ENCODE measurements at places on chromosomes 6 and 20.

DNA sequence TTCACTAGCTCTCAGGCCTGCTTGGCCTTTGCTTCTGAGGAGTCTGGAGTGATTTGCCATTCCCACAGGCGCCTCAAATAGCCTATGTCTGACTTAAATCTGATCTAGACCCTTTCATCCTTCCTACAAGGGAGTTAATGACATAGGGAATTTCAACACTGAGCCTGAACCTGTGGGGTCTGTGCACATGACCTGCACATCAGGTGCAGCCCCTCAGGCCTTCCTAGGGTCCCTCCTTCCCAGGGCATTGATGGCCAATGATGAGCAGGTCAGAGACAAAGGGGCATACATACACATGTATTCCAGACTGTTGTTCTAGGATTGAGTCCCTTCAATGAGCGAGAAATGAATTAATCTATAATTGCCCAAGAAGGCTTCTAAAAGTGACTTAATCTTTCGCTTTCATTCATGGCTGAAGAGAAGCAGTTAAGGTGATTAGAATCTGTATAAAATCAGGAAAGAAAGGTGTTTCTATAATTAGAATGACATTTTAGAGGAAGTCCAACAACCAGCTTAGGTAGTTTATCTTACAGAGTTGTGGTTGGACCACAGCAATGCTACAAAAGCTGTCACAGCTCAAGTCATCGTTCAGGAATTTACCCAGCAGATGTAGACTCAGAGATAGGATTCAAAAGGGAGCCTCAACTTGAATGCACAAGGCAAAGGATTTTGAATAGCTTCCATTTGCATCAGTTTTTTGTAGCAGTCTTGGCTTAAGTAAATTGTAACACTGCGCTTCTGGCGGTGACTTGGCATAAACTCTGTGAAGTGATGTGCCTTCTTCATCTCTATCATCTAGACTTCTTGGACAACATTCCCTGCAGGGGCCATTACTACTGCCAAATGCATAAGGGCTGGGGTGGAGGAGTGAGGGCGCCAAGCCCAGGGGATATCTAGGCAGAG is 27.0 kb upstream of the TBC1D7 start:
- peak; percentile 95 for DNase-seq

GRCh38 chr6:72916906-72917305 is 295.0 kb downstream of the KCNQ5 start:
- no peak for DNase-seq

- no peak for DNase-seq
These were observed 3.3 kb downstream of the ANKRD6 start for GRCh38 chr6:89436226-89436625.

GRCh38 chr6:128410584-128410983 is 109.8 kb downstream of the PTPRK start:
- DNase-seq = no peak

DNA sequence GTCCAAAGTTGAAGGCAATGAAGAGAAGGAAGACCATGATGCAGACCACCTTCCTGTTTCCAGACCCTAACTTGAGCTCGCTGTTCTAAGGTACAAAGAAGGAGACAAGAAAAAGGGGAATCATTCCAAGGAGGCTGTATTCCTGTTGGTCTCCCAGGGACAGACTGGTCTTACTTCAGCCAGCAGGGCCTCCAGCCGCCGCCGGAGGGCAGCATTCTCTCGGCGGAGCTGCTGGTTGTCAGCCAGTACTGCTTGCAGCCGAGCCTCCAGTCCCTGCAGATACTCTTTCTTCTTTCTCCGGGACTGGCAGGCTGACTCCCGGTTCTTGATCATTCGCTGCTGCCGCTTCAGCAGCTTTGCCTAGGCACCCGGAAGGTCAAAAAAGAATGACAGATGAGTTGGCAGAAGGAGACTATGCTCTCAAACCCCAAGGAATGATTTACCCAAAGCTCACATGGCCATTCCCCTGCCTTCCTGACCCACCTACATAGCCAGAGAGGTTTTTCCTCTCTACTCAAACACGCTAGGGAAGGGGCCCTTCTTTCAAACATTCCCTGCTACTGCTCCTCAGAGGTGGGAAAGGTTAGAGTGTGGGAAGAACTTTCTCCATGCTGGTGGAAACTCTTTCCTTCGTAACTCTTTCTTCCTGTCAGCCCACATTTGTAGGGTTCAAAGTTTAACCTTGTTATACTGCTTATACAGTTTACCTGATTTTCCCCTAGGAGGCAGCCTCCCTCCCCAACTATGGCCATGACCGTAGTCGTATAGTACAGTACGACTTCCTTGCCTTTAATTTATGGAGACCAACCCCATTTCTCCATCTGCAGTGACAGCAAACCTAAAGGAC is 9.0 kb downstream of the ATF6B start:
- peak; percentile 83 for DNase-seq

- no peak for DNase-seq
These were observed 33.0 kb downstream of the SPATA2 start for GRCh38 chr20:49882171-49882970.

GRCh38 chr20:31747640-31748039 is 8.6 kb downstream of the TPX2 start:
- DNase-seq = peak; percentile 26

DNA sequence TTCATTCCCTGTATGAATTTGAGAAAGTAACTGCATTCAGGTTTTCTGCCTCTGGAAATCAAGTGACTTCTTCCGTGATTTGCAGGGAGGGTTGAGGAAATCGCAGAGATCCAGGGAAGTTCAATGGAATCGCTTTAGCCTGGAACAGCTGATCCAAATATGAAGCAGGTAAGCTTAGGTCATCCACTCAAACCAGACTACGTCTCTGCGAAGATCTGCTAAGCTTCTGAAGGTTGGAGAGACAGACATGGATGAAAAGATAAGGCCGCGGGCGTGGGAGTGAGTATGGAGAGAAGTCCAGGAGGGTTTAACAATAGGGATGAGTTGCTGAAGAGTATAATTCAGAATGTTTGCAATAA is 34.2 kb upstream of the BTN3A2 start:
- DNase-seq = peak; percentile 15

DNA sequence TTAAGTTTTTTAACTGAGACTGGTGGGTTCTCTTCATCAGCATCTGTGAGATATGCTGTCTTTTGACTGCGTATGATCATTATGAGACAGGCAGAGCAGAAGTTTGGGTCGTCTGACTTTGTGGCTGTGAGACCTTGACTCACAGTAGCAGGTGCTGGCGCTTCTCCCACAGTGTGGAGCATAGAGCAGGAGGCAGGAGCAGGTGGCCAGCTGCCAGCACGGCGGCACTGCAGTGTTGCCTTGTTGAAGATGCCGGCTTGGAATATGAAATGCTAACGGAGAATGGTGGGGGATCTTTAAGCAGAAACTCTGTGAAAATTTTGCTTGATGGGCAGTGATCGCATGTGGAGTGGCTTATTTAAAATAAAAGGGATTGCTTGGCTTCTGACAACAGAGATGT is 105.0 kb downstream of the TIAM2 start:
- DNase-seq = no peak

GRCh38 chr6:137767911-137768690 is 99.0 kb upstream of the TNFAIP3 start:
- DNase-seq = peak; percentile 80

- peak; percentile 84 for DNase-seq
These were observed at the start of gene SLC16A10 for GRCh38 chr6:111087106-111087835. TSS of gene SLC16A10 (plus strand) at chr6:111087503. CDS start at chr6:111087753, 250 bp downstream.

DNA sequence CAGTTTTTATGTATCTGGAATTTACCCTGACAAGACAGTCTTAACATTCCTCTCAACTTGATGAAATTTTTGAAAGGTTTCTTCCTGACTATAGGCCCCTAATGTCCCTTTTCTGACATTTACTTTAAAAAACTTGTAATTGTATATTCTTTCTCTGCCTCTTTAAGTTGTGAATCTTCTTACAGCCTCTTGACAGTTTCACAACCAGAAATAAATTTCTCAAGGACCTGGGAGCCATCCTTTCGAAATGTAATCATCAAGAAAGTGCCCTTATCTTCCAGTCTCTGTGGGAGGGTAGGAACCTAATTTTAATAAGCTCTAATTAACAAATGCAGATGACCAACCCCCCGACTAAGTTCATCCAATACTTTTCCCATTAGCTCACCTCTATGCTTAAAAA is 403.6 kb upstream of the GJE1 start:
- DNase-seq = no peak

- no peak for DNase-seq
These were observed 245.3 kb downstream of the TBXT start for GRCh38 chr6:165922309-165922794.

DNA sequence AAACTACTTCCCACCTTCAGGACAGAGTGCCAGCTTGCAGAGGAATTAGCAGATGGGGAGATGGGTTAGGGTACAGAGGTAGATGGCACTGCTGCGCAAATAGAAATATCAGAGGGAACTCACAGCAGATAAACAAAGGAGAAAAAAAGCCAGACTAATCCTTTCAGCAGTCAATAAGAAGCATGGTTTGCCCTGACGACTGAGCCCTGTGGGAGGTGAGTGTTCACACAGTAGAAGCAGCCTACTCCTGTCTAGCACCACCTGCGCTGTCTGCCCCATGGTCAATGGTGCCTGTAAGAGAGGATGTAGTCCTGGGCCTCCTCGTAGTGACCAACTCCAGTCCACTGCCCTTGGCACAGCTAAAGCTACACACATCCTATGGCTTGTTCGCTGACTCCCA is 174.1 kb downstream of the IBTK start:
- DNase-seq = no peak

DNA sequence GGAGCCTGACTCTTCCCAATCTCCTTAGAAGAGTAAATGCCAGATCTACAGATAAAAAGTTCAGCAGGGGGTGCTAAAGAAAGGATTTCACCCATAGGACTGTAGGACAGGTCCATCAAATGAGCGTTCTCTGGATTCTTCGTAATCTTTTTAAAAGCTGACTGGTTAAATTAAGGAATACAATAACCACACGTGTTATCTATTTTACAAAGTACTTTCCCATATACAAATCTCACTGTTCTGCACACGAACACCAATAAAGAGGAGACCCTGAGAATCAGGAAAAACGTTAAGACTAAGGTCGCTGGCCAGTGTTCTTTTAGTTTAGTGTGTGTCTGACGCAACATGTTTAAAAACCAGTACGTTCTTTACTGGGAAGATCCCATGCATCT is 542 bp downstream of the TUBE1 start:
- DNase-seq = peak; percentile 40

DNA sequence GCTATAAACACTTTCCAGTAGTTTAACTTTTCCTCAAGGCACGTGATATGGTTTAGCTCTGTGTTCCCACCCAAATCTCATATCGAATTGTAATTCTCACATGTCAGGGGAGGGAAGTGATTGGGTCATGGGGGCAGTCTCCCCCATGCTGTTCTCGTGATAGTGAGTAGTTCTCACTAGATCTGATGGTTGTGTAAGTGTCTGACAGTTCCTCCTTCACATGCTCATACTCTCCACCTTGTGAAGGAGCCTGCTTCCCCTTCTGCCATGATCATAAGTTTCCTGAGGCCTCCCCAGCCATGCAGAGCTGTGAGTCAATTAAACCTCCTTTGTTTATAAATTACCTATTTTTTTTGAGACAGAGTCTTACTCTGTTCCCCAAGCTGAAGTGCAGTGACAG is 127.9 kb downstream of the DTNBP1 start:
- peak; percentile 74 for DNase-seq

GRCh38 chr20:35145141-35145564 is 2.0 kb downstream of the EDEM2 start:
- peak; percentile 81 for DNase-seq

DNA sequence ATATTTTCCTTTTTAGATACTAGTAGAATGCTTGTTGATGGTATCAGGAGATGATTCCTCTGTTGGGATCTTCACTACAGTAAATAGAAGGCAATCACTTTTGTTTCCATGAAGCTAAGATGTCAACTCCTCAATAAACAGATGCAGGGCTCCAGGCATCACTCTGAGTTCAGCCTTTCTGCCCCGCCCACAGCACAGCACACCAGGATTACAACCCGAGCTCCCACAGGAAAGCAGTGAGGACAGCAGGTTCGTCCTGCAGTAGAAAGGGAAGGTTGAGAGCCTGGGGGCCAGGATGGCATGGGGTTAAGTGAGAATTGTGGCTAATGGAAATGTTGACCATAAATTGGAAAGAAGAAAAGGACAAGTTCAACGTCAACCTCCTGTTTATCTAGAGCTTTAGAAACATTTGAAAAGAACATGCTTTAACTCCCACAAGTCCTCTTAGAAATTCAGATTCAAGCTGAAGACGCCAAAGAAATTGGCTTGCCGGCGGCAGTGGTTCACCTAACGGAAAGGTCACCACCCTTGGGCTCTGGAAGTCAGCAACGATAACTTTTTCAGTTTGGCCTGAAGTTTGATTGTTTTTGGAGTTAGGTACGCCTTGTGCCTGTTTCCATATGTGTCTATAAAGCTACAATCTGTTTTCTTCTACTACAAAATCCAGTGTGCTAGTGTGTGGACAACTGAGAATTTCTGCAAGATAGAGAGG is 144.4 kb upstream of the PDE10A start:
- DNase-seq = no peak

GRCh38 chr6:2667617-2668016 is 83.1 kb downstream of the MYLK4 start:
- DNase-seq = no peak

GRCh38 chr20:58359441-58359840 is 29.6 kb upstream of the VAPB start:
- DNase-seq = no peak

DNA sequence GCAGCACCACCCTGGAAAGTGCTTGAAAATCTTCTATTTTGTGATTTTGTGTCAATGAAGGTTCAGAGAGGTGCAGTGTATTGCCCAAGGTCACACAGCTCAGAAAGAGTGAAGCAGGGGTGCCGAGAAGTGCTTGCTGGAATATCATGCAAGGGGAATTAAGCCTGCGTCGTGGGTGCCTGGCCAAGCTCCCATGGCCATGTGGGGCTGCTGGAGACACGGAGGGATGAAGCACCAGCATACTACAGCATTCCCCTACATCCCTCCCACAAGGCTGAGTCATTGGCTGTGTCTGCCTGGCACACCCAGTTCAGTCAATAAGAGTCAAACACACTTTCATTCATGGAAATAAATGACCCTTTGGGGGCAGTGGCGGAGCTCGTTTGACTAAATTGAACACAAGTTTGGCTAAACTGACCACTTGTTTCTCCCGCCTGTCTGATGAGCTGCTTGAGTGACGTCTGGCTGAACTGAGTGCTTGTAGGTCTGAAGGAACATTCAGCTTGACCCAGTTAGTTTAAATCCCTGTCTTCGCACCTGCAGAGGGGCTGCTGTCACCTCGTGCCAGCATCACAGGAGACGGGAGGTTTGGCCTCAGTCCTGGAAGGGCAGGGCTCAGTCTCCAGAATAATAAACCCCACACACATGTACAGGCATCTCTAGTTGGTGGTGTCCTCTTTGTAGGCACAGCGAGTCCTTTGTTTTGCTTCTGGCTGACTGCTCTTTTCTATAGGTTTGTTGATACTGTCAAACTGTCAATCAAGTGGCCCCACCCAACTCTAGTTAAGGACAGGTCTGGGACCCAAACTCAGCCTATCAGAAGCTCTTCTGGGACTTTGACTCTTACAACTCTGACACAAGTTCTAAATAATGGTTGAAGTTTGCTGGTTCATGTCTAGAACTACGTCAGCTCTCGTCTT is 8.4 kb upstream of the TGM2 start:
- DNase-seq = no peak

DNA sequence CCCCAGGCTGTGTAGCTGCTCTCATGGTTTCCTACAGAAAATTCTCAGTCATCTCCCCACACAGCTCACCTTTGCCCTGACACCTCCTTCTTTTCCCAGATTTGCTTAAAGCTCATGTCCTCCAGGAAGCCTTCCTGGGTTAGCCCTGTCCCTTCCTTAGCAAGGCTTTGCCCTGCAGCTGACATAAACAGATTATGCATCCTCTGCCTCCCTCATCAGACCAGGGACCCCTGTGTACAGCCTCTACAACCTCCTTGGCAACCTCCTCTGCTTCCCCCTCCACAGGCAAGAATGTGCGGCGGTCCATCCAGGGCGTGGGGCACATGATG is 39.8 kb downstream of the UQCC2 start:
- no peak for DNase-seq
